ENCODE measurements at places on chromosomes 11 and 22.

GRCh38 chr11:105588001-105588400 lies 21.9 kb upstream of the GRIA4 start:
- no peak for DNase-seq

DNA sequence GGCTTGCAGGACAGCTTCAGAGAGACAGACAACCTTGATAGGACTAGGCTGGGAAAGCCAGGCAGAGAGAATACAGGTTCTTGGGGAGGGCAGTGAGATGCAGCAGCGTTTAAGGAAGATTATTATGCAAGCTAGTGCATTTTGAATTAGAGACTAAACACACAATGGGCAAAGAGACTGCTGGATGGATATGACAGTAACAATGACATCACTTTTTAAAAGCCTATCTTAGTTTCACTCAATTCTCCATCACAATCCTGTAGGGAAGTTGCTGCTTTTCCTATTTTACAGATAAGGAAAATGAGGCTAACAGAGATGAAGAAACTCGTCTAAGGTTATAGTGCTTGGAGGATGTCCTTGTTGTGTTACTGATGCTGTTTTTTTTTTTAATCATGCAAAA lies 5.6 kb downstream of the JHY start:
- no peak for DNase-seq

GRCh38 chr11:35585416-35585815 lies 32.8 kb upstream of the FJX1 start:
- DNase-seq = no peak

GRCh38 chr22:26766510-26767350 lies 109.3 kb downstream of the MIAT start:
- peak; percentile 1 for DNase-seq

GRCh38 chr22:27867953-27868731 lies 50.9 kb downstream of the PITPNB start:
- DNase-seq = no peak

Measured in stimulated activated CD8-positive, alpha-beta memory T cell treated with anti-CD3 and anti-CD28 coated beads, Interleukin-2, amount 100 ng/mL, for 48 hours (primary cell).